CD4-positive, alpha-beta T cell (primary cell): ENCODE measurements at places on chromosomes 2 and 18. TPM values are rescaled to one million over a fixed set of nuclear protein-coding genes. Genes with fewer than 3 reads are reported as not detected.

PRSS56 gene
- total RNA-seq = not detected

LHCGR gene
- total RNA-seq = not detected

DNA sequence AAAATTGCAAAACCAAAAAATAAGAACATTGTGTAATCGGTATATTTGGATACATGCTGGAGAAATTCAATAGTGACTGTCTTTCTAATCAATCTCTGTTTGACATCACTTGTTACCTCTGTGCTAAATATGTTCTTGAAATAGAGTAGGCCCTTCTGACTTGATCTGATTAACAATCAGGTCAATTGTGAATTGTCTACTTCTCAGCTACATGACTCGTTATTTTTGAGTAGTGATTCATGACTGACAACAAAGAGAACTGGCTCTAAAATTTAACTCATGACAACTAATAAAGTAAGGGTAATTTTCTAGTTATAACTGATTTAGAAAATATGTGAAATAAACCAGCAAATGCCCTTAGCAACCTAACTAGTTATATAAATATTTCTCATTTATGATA lies 312.1 kb downstream of the TMX3 start:
- H3K27ac ChIP-seq = no peak overlapping the region
- H3K36me3 ChIP-seq = no peaks in the 10 kb centered on the region
- no peaks in the 10 kb centered on the region for H3K27me3 ChIP-seq
- H3K4me3 ChIP-seq = no peak overlapping the region
- no peak for DNase-seq
- no peaks in the 10 kb centered on the region for H3K4me1 ChIP-seq

DNA sequence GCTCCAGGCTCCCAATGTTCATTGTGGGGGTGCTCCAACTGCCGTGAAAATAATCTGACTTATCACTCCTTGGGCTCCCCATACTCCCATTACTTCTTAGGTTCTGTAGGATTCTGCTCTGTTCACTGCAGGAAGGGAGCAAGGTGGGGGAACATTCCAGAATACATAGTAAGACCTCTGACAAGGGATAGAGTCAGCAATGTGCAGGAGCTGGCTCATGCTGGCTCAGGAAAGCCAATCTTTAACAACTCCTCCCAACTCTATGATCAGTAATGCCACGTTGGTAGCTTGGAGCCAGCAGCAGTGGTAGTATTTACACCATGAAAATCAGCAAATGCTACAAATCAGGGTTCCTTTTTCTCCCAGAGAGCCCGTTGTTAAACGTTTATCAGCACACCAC lies 44.4 kb downstream of the FECH start:
- H3K4me3 ChIP-seq = no peak overlapping the region
- H3K4me1 ChIP-seq = no peaks in the 10 kb centered on the region
- H3K27ac ChIP-seq = no peak overlapping the region

DNA sequence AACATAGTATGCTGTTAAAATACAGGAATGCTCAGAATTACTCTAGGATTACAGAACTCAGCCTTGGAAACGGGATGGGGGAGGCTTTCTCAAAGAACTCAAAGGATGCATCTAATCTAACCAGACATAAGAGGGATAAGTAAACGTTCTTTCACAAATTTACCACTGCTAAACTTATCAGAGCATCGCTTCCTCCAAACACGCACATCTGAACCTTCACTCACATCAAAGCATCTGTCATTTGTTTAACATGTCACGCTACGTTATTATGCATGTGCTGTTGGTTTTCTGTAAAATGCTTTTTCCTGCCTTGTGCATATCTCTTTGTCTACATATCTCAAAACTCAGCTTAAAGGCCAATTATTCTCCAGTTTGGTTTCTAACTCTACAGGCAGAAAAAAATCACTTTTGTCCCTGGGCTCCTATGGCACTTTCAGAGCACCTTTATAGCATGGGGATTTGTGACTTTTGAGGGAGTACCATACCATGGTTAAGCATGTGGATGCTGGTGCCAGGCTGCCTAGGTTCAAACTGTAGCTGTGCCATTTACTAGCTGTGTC lies 106.7 kb upstream of the FSHR start:
- no peak for DNase-seq
- H3K4me1 ChIP-seq = no peaks in the 10 kb centered on the region
- H3K4me3 ChIP-seq = no peak overlapping the region
- no peak overlapping the region for H3K27ac ChIP-seq
- no peaks in the 10 kb centered on the region for H3K27me3 ChIP-seq
- H3K36me3 ChIP-seq = no peaks in the 10 kb centered on the region

- H3K4me3 ChIP-seq = no peak overlapping the region
- no peaks in the 10 kb centered on the region for H3K27me3 ChIP-seq
- DNase-seq = no peak
Measured at GRCh38 chr2:75406131-75406581, 154.6 kb downstream of the EVA1A start.

RTP5 gene
- 0.36 TPM for total RNA-seq

- H3K4me1 ChIP-seq = no peaks in the 10 kb centered on the region
- no peak for DNase-seq
- no peak overlapping the region for H3K4me3 ChIP-seq
- H3K36me3 ChIP-seq = no peaks in the 10 kb centered on the region
- H3K27ac ChIP-seq = no peak overlapping the region
Measured at GRCh38 chr2:173652767-173653431, 298.2 kb downstream of the CDCA7 start.

APOB gene
- total RNA-seq = not detected

DNA sequence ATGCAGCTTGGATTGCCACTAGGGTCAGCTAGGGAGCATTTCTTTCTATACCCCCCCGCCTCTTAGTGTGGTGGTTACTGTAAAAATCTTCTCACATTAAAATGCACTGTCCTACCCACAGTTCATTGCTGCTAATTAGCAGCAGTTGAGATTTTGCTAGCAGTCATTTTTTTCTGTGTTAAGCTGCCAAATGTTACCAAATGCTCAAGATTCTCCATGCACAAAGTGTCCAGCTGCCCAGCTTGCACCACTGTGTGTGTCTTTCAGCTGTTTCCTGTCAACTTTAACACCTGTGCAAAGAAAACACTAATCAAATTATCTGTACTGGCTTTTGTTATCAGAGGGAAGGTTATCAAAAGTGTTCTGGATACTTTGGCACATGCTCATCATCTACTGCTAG lies 679.3 kb downstream of the NR4A2 start:
- no peaks in the 10 kb centered on the region for H3K4me1 ChIP-seq
- no peak overlapping the region for H3K27ac ChIP-seq
- DNase-seq = no peak
- no peaks in the 10 kb centered on the region for H3K36me3 ChIP-seq
- no peaks in the 10 kb centered on the region for H3K27me3 ChIP-seq

DNA sequence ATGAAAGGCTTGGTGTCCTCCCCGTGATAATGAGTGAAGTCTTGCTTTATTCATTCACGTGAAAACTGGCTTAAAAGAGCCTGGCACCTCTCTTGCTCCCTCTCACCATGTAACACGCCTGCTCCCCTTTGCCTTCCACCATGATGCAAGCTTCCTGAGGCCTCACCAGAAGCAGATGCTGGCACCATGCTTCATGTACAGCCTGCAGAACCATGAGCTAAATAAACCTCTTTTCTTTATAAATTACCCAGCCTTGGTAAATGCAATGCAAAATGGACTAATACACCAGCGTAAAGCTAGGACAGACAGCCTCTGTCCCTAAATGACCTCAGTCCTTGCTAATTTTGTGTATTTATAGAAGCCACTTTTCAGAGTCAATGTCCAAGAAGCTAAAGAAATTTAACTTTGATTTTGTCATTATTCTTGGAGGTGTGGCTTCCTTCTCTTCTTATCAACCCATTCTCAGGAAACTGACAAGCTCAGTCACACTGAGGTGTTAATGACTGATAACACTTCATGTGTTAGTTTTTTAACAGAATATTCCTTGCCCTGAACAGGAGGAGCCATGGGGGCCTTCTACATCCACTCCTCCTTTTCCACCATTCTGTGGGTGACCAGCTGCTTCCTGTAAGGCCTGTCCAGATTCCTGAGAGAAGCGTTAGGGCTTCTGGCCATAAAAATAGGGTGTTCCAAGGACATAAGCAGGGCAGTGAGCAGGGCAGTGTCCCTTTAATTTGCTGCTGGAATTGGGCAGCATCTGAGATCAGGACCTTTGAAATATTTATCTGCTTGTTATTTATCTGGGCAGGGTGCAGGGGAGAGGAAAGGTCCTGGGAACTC lies 38.0 kb upstream of the EPAS1 start:
- no peaks in the 10 kb centered on the region for H3K4me1 ChIP-seq
- no peaks in the 10 kb centered on the region for H3K36me3 ChIP-seq
- no peak overlapping the region for H3K4me3 ChIP-seq
- H3K27me3 ChIP-seq = no peaks in the 10 kb centered on the region
- DNase-seq = no peak

- no peaks in the 10 kb centered on the region for H3K27me3 ChIP-seq
- H3K4me1 ChIP-seq = no peaks in the 10 kb centered on the region
- H3K36me3 ChIP-seq = no peaks in the 10 kb centered on the region
Measured at GRCh38 chr18:61397222-61397621, 64.0 kb downstream of the CDH20 start.

DNA sequence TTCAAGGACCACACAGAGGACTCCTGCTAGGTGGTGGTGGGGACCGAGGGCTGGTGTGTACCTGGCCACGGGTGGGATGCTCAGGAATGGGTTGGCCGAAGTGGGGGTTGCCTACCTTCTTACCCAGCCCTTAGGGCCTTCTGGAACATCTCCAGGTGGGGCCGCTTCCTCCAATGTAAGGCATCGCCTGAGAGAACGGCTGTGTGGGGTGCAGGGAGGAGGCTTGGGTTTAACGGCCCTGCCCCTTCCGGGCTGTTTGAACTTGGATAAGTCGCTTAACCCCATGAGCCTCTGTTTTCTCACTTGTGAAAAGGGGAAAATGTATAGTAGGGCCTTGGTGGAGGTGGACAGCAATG lies 35.0 kb downstream of the EMILIN2 start:
- H3K4me3 ChIP-seq = peak overlapping the region; percentile 18
- no peak for DNase-seq
- H3K36me3 ChIP-seq = no peaks in the 10 kb centered on the region
- peaks cover 52% of the 10 kb centered on the region for H3K4me1 ChIP-seq
- no peaks in the 10 kb centered on the region for H3K27me3 ChIP-seq
- no peak overlapping the region for H3K27ac ChIP-seq

GRCh38 chr2:232779465-232779864 lies 3.1 kb upstream of the KCNJ13 start:
- no peak overlapping the region for H3K27ac ChIP-seq
- H3K36me3 ChIP-seq = peaks cover 10% of the 10 kb centered on the region
- no peaks in the 10 kb centered on the region for H3K27me3 ChIP-seq
- no peak for DNase-seq

DNA sequence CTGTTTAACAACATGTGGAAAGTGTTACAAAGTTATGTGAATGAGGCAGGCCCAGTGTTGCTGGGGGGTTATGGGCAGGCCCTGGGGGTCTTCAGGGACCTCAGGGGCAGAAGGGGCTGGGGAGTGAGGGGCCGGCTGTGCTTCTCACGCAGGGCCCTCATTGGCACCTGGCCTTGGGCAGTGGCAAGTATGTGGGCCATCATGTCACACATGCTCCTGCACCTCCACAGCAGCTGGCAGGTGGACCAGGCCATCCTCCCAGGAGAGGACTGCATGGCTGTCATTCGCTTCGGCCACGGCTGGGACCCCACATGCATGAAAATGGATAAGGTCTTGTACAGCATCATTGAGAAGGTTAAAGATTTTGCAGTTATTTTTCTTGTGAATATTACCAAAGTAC lies 47.4 kb downstream of the ZNF385B start:
- no peaks in the 10 kb centered on the region for H3K36me3 ChIP-seq
- no peak overlapping the region for H3K4me3 ChIP-seq
- H3K4me1 ChIP-seq = no peaks in the 10 kb centered on the region
- H3K27ac ChIP-seq = no peak overlapping the region
- DNase-seq = no peak
- H3K27me3 ChIP-seq = no peaks in the 10 kb centered on the region

DNA sequence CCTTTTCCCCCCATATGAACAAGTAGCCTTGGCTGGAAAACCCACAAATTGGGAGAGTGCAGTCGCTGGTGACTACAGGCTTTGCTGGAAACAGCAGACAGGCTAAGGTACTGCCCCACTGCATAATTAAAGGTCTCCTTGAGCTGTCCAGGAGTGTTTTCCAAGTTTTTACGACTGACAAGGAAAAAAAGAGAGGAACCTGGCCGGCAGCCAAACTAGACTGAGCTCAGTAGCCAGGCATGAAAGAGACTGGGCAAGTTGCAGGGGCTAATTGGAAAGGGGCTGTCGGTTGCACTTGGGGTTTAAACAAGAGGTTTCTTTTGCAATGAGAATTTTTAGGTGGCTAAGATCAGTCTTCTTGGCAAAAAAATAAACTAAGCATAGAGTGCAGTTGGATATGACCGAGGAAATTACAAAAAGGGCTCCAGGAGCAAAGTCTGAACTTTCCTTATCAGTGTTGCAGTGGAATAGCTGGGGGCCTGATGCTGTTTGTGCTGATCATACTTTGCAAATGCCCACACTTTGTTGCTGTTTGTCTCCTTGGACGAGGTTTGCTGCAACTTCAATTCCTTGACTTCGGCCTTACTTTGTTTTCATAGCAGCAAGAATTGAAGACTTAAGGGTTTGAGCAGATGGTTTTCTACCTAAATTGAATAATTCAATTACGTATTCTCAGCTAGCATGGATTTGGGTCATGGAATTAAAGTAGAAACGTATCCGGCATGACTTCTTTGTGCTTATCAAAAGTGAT lies 2.1 kb downstream of the GULP1 start:
- H3K36me3 ChIP-seq = no peaks in the 10 kb centered on the region
- no peaks in the 10 kb centered on the region for H3K4me1 ChIP-seq
- H3K27me3 ChIP-seq = peaks cover 36% of the 10 kb centered on the region
- no peak overlapping the region for H3K27ac ChIP-seq
- H3K4me3 ChIP-seq = no peak overlapping the region
- no peak for DNase-seq

DNA sequence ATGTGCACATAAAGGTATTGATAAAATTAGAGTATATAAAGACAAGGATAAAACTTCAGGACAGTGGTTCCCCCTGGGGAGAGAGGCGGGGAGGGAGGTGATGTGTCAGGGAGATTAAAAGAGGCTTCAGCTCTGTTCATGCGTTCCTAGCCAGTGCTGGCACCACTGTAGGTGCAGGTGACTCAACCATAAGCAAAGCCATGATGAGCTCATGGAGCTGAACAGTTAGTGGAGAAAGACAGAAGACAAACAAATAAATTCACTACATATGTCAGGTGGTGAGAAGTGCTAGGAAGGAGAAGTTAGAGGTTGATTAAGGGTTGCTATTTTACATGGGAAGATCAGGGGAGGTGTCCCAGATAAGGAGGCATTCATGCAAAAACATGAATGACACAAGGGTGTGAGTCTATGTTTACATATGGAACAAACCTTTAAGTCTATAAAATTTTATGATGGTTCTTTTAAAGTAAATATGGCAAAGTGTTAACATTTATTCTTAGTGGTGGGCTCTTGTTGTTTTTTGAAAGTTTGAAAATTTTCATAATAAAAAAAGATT lies 136.0 kb downstream of the ANKRD44 start:
- H3K27me3 ChIP-seq = no peaks in the 10 kb centered on the region
- no peak overlapping the region for H3K27ac ChIP-seq
- H3K4me3 ChIP-seq = no peak overlapping the region

- H3K27me3 ChIP-seq = no peaks in the 10 kb centered on the region
- no peak overlapping the region for H3K4me3 ChIP-seq
- DNase-seq = no peak
Measured at GRCh38 chr18:68275616-68276015, 439.3 kb downstream of the TMX3 start.
